Aorta (tissue), 5 donors: ENCODE measurements at places on chromosomes 16 and 17. TPM values are rescaled to one million over a fixed set of nuclear protein-coding genes. Genes with fewer than 3 reads are reported as not detected.

DNA sequence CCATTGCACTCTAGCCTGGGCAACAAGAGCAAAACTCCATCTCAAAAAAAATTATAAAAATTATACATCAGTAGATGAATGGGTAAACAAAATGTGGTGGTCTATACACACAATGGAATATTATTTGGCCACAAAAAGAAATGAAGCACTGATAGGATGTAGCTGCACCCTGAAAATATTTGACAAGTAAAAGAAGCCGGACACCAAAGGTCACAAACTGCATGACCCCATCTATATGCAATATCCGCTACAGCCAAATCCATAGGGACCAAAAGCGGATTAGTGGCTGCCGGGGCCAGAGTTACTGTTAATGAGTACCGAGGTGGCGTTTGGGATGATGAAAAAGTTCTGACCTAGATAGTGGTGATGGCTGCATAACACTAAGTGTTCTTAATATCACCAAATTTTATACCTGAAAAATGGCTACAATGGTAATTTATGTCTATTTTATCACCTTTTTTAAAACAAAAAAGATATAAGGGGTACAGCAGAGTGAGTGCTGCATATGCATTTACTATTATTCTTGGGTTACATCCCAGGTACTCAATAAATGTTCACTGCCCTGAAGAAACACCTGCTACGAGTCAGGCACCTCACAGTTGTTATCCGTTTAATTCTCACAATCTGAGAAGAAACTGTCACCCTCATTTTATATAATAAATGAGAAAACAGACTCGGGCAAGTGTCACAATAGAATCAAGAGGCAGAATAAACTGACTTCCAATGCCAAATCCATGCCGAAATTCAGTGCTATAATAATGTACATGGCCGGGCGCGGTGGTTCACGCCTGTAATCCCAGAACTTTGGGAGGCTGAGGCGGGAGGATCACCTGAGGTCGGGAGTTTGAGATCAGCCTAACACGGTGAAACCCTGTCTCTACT, 807 bp upstream of the HBQ1 start:
- no peaks in the 10 kb centered on the region for H3K4me1 ChIP-seq
- H3K36me3 ChIP-seq = no peaks in the 10 kb centered on the region
- H3K27ac ChIP-seq = no peak overlapping the region
- DNase-seq = no peak
- H3K4me3 ChIP-seq = no peak overlapping the region
- H3K27me3 ChIP-seq = no peaks in the 10 kb centered on the region

DNA sequence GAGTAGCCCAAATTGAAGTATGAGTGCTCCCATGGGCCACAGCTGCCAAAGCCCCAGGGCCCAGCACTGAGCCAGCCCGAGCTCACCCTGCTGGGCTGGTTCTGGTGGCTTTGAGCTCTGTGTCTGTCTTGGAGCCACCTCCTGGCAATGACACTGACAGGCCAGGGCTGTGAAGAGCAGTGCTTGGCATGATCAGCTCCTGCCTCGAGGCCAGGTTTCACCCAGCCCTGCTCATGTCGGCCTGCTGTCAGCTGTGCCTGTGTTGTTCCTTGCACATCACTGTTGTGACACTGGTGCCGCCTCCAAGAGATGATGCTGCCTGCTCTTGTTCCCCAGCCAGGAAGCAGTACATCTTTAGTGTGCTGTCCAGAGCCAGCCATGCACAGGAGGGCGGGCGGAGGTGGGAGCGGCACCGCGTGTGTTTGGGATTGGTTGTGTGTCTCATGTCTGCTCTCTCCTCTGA, 26.0 kb downstream of the PLD6 start:
- no peaks in the 10 kb centered on the region for H3K4me1 ChIP-seq
- no peak overlapping the region for H3K4me3 ChIP-seq
- H3K36me3 ChIP-seq = peaks cover 7% of the 10 kb centered on the region
- DNase-seq = no peak
- no peaks in the 10 kb centered on the region for H3K27me3 ChIP-seq

- peak; percentile 66 for DNase-seq
- H3K27ac ChIP-seq = no peak overlapping the region
- no peaks in the 10 kb centered on the region for H3K4me1 ChIP-seq
- H3K4me3 ChIP-seq = no peak overlapping the region
Observed at GRCh38 chr16:29943846-29944799, 17.8 kb upstream of the TMEM219 start.

DNA sequence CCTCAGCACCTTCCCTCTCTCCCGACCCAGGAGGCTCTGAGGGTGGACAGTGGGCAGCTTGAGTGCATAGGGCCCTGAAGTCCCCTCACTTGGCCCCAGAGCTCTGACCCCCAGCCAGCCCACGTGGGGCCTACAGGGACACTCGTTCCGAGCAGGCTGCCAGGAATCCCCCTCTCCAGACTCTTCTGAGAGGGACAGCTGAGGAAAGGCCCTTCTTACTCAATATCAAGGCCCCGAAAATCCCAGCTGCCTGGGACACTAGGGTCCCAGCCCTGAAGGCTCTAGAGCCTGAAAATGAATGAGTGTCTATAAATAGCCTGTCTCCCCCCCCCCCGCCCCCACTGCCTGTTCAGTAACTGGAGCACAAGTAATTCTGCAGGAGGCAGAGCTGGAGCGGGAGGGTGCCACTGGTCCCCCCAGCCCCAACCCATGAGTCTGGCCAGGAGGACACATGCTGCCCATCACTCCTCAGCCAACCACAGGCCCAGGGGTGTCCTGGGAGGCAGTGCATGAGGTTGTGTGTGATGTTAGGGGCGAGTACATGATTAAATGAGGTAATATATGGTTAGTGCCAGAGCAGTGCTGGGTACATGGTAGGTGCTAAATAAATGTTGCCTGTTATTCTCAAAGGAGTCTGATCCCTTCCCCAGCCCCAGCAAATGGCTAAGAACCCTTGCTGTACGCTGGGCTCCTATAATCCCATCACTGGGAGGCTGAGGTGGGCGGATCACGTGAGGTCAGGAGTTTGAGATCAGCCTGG, 11.6 kb downstream of the ADAM11 start:
- H3K4me1 ChIP-seq = no peaks in the 10 kb centered on the region
- no peak overlapping the region for H3K27ac ChIP-seq
- no peak overlapping the region for H3K4me3 ChIP-seq
- H3K36me3 ChIP-seq = no peaks in the 10 kb centered on the region
- DNase-seq = no peak
- no peaks in the 10 kb centered on the region for H3K27me3 ChIP-seq

GRCh38 chr16:88196471-88197400, 186.0 kb upstream of the ZNF469 start:
- no peaks in the 10 kb centered on the region for H3K4me1 ChIP-seq
- DNase-seq = no peak
- H3K4me3 ChIP-seq = no peak overlapping the region
- no peak overlapping the region for H3K27ac ChIP-seq
- H3K36me3 ChIP-seq = no peaks in the 10 kb centered on the region

DNA sequence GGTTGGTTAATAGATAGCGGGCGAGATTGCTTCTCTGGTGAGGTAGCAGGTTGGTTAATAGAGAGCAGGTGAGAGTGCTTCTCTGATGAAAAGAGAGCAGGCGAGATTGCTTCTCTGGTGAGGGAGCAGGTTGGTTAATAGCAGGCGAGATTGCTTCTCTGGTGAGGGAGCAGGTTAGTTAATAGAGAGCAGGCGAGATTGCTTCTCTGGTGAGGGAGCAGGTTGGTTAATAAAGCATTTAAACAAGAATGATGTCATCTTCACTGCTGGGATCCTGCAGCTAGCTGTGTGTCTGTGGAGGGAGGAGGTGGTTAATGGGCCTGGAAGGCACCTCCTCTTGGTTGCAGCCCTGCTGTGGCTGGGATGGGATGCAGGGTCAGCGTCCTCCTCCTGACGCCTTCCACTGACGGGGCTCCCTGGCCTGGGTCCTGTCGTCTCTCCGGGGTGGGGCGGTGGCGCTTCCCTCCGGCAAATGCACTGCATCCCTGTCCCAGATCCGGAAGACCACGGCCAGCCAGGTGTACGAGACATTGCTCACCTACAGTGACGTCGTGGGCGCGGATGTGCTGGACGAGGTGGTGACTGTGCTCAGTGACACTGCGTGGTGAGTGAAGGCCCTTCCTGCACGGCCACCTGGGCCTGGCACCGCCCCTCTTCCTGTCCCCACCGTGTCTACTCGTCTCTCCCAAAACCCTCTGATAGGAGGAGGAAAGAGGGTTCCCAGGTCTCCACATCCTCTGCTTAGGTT, 99.2 kb upstream of the ZNF750 start:
- H3K27ac ChIP-seq = no peak overlapping the region
- peak; percentile 62 for DNase-seq
- peaks cover 6% of the 10 kb centered on the region for H3K36me3 ChIP-seq
- H3K4me3 ChIP-seq = no peak overlapping the region
- H3K27me3 ChIP-seq = no peaks in the 10 kb centered on the region

- no peak overlapping the region for H3K4me3 ChIP-seq
- H3K36me3 ChIP-seq = no peaks in the 10 kb centered on the region
- no peaks in the 10 kb centered on the region for H3K27me3 ChIP-seq
- H3K4me1 ChIP-seq = no peaks in the 10 kb centered on the region
- no peak for DNase-seq
- H3K27ac ChIP-seq = no peak overlapping the region
Observed at GRCh38 chr17:68034452-68034776, 1.1 kb upstream of the KPNA2 start.

GRCh38 chr17:82780971-82781893, 29.4 kb downstream of the TBCD start:
- H3K4me1 ChIP-seq = no peaks in the 10 kb centered on the region
- H3K27ac ChIP-seq = no peak overlapping the region
- H3K36me3 ChIP-seq = peaks cover 5% of the 10 kb centered on the region
- H3K4me3 ChIP-seq = no peak overlapping the region
- DNase-seq = no peak

DNA sequence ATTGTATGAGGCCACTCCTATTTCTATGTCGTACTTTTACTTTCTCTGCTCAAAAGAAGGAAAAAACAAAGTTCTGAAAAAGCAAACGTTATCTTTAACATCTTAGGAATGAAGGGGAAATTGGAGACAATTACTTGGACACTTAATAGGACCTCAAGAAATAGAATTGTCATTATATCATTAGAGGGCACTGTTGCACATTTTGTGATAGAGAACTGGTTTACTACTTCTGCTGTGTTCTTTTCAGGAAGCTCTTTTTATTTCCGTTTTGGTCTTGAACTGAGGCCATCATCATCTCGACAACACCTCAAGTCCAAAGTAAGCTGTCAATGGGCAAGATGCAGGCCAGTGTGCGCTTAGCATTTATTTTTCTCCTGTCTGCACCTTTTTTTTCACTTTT, 14.6 kb downstream of the COG4 start:
- no peaks in the 10 kb centered on the region for H3K27me3 ChIP-seq
- H3K27ac ChIP-seq = no peak overlapping the region
- peaks cover 6% of the 10 kb centered on the region for H3K36me3 ChIP-seq
- no peak for DNase-seq

Gene DNASE1L2
- total RNA-seq = 0.39 TPM

Gene PLA2G10
- not detected for total RNA-seq

Gene ERCC4
- total RNA-seq = 9.1 TPM
